Gastrocnemius medialis (tissue), 4 donors: ENCODE measurements at places on chromosomes 11 and 22. TPM values are rescaled to one million over a fixed set of nuclear protein-coding genes. Genes with fewer than 3 reads are reported as not detected.
A peak's percentile ranks its signal among the peaks of the same experiment; 100 is the strongest.

- no peaks in the 10 kb centered on the region for H3K4me1 ChIP-seq
- H3K4me3 ChIP-seq: no peak overlapping the region
- H3K27me3 ChIP-seq: no peaks in the 10 kb centered on the region
Observed at GRCh38 chr11:110027627-110028371, 65.4 kb upstream of the ZC3H12C start.

GRCh38 chr11:112085822-112086421, 634 bp downstream of the TIMM8B start:
- H3K36me3 ChIP-seq: peaks cover 66% of the 10 kb centered on the region
- H3K27me3 ChIP-seq: no peaks in the 10 kb centered on the region
- H3K4me3 ChIP-seq: peak overlapping the region; percentile 82
- peaks cover 46% of the 10 kb centered on the region for H3K4me1 ChIP-seq

DNA sequence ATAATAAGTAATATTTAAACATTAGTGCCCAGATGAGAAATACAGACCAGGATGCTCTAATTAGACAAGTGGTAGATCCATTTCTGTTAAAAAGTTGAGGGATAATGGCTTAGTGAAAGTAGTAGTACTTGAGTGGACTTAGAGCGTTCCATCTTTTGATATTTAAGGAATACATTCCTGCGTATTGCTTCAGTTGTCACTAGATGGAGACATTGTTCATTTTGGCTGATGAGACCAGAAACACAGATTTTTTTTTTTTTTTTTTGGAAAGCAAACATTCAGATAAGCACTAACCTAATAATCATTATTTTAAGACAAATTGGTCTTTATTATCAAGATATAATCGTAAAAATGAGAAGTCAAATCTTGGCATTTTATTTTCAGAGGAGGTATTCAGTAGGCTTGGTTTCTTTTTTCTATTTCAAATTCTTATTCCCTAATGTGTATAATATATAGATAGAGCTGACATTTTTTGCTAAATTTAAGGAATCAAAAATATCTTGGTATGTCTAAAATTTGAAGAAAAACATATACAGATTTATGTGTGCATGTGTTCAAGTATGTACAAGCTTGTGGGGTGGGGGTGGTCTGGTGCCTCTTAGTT, 92.9 kb downstream of the DYNC2H1 start:
- H3K27me3 ChIP-seq: no peaks in the 10 kb centered on the region
- H3K27ac ChIP-seq: no peak overlapping the region
- H3K4me3 ChIP-seq: no peak overlapping the region
- no peaks in the 10 kb centered on the region for H3K4me1 ChIP-seq
- no peak for DNase-seq

DNA sequence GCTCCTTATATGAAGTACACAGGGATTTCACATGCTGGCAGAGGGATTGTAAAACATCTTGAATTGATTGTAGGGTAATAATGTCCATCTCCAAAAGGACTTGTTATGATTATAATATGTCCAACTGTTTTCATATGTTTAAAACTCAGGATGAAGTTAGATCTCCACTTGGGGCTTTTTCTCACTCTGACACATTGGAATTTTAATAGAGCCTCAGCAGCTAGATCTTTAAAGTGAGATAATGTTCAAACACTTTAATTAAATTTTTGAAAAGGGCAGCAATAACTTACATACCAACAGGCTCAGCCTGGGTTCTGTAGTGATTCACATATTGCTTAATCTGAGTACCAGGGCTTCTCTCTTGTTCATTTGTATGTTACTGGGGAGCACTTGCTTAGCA, 152.1 kb downstream of the NELL1 start:
- no peak overlapping the region for H3K4me3 ChIP-seq
- H3K27ac ChIP-seq: no peak overlapping the region
- no peaks in the 10 kb centered on the region for H3K36me3 ChIP-seq
- H3K27me3 ChIP-seq: no peaks in the 10 kb centered on the region
- no peak for DNase-seq
- H3K4me1 ChIP-seq: no peaks in the 10 kb centered on the region

- H3K4me1 ChIP-seq: peaks cover 21% of the 10 kb centered on the region
- H3K27me3 ChIP-seq: no peaks in the 10 kb centered on the region
- peak within 1 kb of the TSS; percentile 94 for H3K4me3 ChIP-seq
- DNase-seq: peak; percentile 89
- peak within 1 kb of the TSS; percentile 91 for H3K27ac ChIP-seq
Observed at GRCh38 chr11:8911029-8911823, at the start of gene AKIP1. TSS of gene AKIP1 (plus strand) at chr11:8911189. CDS start at chr11:8911450, 261 bp downstream.

- H3K27ac ChIP-seq: no peak overlapping the region
- H3K36me3 ChIP-seq: no peaks in the 10 kb centered on the region
- H3K4me1 ChIP-seq: no peaks in the 10 kb centered on the region
- no peaks in the 10 kb centered on the region for H3K27me3 ChIP-seq
- DNase-seq: no peak
Observed at GRCh38 chr11:22466809-22467208, 128.6 kb downstream of the SLC17A6 start.

DNA sequence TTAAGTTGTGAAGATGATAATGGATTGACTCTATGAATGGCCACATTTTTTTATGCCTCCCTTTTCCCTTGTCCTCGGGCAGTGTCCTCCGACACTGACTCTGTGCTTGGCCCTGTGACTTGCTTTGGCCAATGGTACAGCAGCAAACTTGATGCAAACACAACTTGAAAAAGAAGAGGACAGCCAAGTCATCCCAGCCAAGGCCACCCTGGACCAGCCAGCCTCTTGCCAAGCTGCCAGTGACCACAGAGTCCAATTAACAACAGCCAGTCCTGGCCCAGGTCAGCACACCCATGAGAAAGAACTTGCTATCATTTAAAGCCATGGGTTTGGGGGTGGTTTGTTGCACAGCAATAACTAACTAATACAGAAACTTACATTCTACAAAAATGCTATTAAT, 63.4 kb upstream of the SLC35C1 start:
- peaks cover 17% of the 10 kb centered on the region for H3K4me1 ChIP-seq
- DNase-seq: peak; percentile 22
- no peaks in the 10 kb centered on the region for H3K27me3 ChIP-seq
- H3K27ac ChIP-seq: peak overlapping the region; percentile 85
- no peaks in the 10 kb centered on the region for H3K36me3 ChIP-seq
- no peak overlapping the region for H3K4me3 ChIP-seq

DNA sequence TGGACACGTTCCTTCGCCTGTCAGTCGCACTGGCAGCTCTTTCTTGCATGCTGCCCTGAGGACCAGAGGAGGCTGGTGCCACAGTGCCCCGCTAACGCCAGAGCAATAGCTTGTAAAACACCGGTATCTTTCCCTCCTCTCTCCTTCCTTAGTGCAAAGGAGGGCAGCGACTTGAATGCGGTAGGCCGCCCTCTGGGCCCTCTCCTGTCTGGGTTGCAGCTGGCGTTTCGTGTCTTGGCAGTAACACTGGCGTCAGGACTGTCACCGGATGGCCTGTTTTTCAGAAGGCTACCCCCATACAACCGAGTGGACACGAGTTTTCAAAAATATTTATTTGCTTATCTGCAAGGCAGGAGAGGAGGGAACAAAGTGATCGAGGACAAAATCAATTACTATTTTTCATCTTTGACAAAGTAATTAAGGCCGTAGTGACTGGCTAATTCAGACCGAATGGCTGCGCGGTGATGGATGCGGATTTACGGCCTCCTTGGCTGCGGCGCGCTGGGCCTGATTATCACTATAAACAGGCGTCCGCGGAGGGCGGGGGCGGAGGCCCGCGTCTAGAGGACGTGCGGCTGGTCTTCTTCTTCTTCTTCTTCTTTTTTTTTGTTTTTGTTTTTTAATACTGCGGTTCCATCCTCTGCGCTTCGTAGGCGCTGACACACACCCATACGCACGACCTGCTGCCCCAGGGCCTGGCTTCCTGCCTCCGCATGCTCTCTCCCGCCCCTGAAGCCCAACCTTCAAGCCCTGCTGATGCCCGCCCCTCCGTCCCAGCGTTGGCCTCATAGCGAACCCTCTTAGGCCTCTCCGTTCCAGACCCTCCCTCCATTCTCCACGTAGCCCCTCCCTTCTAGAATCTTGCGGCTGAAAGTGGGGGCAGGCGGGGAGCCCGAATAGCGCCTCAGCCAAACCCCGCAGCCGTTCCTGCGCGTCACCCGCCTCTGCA, 2.9 kb upstream of the SLC6A5 start:
- peaks cover 71% of the 10 kb centered on the region for H3K27me3 ChIP-seq
- no peaks in the 10 kb centered on the region for H3K4me1 ChIP-seq
- H3K4me3 ChIP-seq: no peak overlapping the region

- H3K27me3 ChIP-seq: no peaks in the 10 kb centered on the region
- no peak overlapping the region for H3K27ac ChIP-seq
- H3K4me3 ChIP-seq: no peak overlapping the region
- no peak for DNase-seq
- peaks cover 12% of the 10 kb centered on the region for H3K4me1 ChIP-seq
- no peaks in the 10 kb centered on the region for H3K36me3 ChIP-seq
Observed at GRCh38 chr22:39352306-39352891, 2.6 kb downstream of the SYNGR1 start.

- peaks cover 28% of the 10 kb centered on the region for H3K4me1 ChIP-seq
- no peaks in the 10 kb centered on the region for H3K36me3 ChIP-seq
- peaks cover 32% of the 10 kb centered on the region for H3K27me3 ChIP-seq
- H3K27ac ChIP-seq: peak within 1 kb of the TSS; percentile 80
- H3K4me3 ChIP-seq: peak within 1 kb of the TSS; percentile 60
Observed at GRCh38 chr11:8263769-8264410, at the start of gene LMO1. TSS of gene LMO1 (minus strand) at chr11:8263878. CDS start at chr11:8263362, 516 bp downstream.

DNA sequence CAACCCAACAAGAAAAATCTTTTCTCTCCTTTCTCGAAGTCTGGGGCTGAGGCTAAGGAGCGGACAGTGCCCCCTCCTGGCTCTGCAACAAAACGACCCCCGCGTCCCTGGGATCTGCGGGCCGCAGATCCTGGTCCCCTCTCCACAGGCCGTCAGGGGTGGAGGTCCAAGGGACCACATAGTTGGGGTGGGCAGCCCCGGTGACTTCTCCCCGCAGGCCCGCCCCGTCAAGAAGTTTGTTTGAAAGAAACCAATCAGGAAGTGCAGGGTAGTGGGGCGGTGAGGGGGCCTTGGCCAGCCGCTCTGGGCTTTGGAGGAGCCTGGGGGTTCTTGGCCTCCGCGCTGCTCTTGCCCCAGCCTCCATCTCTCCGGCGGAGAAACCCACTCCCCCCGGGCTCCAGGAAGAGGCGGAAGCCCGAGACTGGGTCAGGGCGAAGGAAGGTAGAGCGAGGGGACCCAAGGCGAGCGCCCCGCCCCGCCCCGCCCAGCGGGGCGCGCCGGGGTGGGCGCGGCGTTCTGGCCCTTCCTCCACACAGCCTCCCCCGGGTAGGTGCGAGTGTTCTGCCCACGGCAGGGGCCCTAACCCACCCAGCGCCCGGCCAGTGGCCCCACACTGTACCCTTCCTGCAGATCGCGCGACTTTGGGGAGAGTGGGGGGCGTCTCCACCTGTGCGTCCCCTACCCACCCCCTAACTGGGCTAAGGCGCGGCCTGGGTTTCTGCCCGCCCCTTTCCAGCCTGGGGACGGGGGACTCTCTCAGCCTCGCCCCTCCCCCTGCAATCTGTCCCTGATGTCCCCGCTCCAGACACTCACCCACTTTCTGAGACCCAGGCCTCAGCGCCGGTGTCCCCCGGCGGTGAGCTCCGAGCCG, 1.3 kb downstream of the TP53I11 start:
- peak overlapping the region; percentile 77 for H3K27ac ChIP-seq
- peaks cover 11% of the 10 kb centered on the region for H3K4me1 ChIP-seq
- DNase-seq: no peak
- no peaks in the 10 kb centered on the region for H3K27me3 ChIP-seq
- H3K36me3 ChIP-seq: no peaks in the 10 kb centered on the region

- no peak overlapping the region for H3K4me3 ChIP-seq
- H3K27ac ChIP-seq: no peak overlapping the region
- DNase-seq: no peak
- H3K36me3 ChIP-seq: no peaks in the 10 kb centered on the region
- no peaks in the 10 kb centered on the region for H3K27me3 ChIP-seq
Observed at GRCh38 chr11:130529366-130529765, 80.9 kb downstream of the ADAMTS15 start.

DNA sequence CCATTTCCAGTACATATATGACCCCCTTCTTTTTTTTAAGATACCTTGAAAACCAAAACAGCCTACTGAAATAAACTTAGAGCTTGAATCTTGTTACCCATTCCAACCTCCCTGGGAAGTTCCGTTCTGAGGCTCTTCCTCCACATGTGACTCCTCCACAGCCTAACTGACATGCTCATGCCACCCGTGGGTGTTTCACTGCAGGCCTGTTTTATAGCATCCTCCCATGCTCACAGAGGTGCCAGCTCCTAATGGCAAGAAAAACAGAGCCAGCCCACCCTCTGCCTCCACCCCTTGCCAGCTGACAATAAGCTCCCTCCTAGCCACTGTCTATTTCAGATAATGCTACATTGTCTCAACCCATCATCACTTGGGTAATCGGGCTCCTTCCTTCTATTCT, 97.6 kb upstream of the E2F8 start:
- H3K36me3 ChIP-seq: no peaks in the 10 kb centered on the region
- DNase-seq: no peak
- no peak overlapping the region for H3K27ac ChIP-seq
- no peaks in the 10 kb centered on the region for H3K4me1 ChIP-seq
- no peak overlapping the region for H3K4me3 ChIP-seq

DNA sequence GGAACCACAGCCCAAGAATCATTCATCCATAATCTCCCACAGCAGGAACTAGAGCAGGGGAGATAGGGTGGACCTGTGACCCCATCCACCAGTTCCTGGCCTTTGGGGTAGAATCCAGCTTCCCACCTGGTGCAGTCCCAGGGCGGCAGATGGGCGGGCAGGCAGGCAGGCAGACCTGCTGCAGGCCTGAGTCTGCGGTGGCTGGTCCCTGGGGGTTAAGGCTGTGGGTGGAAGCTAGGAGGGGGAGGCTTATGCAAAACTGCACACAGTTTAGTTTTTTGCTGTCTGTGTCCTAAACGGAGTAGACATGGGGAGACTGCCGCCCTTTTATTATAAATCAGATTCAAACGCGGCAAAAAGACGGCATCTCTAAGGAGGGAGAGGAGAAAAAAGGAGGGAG, 4.5 kb upstream of the NEFH start:
- peaks cover 27% of the 10 kb centered on the region for H3K27me3 ChIP-seq
- DNase-seq: no peak
- H3K4me1 ChIP-seq: peaks cover under 1% of the 10 kb centered on the region
- no peak overlapping the region for H3K4me3 ChIP-seq
- H3K27ac ChIP-seq: no peak overlapping the region

- DNase-seq: no peak
- no peak overlapping the region for H3K4me3 ChIP-seq
- no peaks in the 10 kb centered on the region for H3K4me1 ChIP-seq
- H3K27me3 ChIP-seq: no peaks in the 10 kb centered on the region
Observed at GRCh38 chr11:120097721-120098385, 40.1 kb downstream of the TRIM29 start.

DNA sequence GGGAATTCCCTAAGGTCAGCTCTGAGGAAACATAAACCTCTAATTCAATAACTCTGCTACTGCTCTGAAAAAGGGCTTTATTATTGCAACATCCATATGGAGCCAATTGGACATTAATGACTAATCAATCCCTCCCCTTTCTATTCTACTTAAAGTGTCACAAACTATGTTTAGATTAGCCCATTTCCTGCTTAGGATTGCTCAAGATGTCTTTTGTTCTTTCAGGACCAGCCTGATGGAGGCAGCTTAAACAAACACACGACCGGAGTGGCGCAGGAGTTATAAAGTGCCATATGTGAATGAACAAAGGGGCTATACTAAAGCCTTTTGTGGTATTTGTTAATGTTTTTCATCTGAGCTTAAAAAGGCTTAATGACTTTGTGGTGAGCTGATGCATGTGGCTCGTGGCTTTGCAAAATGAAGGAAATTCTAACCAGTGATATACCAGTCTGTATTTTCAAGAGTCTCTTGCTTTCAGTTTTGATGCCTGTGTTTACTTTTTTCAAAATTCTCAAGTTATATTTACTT, 354.4 kb downstream of the SOX6 start:
- H3K36me3 ChIP-seq: no peaks in the 10 kb centered on the region
- no peak overlapping the region for H3K4me3 ChIP-seq
- H3K27ac ChIP-seq: no peak overlapping the region

The C11orf16 gene
- not detected for total RNA-seq

The KLHL35 gene
- not detected for total RNA-seq

The WNT7B gene
- total RNA-seq: not detected

The NTM gene
- total RNA-seq: not detected

The SVIP gene
- total RNA-seq: 22.0 TPM
